Type B pancreatic cell (in vitro differentiated cells): ENCODE measurements at places on chromosomes 2 and 18. TPM values are rescaled to one million over a fixed set of nuclear protein-coding genes. Genes with fewer than 3 reads are reported as not detected.

The ACKR3 gene
- total RNA-seq, result 43.6 and 44.6 TPM in 2 replicates

The ST6GAL2 gene
- total RNA-seq, result 1.8 and 18.7 TPM in 2 replicates

DNA sequence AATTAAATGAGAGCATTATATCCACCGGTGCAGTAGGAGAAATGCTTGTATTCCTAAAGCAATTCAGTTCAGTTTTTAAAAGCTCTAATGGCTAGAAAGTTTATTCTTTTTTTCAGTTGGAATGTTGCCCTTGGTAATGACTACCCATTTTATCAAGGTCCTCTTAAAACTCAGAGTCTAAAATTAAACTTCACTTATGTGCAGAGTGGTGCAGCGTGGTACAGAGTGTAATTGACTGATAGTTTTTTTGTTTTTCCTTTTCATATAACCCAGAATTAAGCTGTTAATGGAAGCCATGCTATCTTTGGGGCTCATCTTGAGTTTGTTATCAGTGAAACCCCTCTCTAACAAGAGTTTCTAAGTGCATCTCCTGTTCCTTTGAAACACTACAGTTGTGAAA, 21.4 kb downstream of the NCOA1 start:
- no peaks in the 10 kb centered on the region for H3K36me3 ChIP-seq
- H3K27me3 ChIP-seq, result no peaks in the 10 kb centered on the region
- peaks cover 20% of the 10 kb centered on the region for H3K4me1 ChIP-seq
- H3K27ac ChIP-seq, result no peak overlapping the region
- DNase-seq, result no peak
- H3K4me3 ChIP-seq, result no peak overlapping the region

DNA sequence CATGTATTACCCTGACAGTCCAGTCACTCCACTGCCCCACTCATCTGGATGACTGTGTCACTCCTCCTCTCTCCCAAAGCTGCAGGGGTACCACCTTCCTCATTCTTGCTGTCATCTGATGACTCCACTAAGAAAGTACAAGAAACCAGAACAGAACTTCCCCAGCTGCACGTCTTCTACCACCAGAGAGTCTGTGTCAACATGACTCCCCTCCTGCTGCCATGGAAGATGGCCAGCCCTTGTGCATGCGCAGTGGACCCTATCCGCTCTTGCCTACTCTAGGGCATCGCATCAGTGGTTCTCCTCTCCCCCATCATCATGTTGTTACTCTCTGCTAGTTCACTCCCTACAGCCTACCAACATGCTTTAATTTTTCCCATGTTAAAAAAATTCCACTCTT, 14.5 kb upstream of the ST8SIA3 start:
- no peaks in the 10 kb centered on the region for H3K36me3 ChIP-seq
- no peaks in the 10 kb centered on the region for H3K4me1 ChIP-seq
- H3K27me3 ChIP-seq, result peaks cover 53% of the 10 kb centered on the region
- no peak overlapping the region for H3K4me3 ChIP-seq
- no peak for DNase-seq
- H3K27ac ChIP-seq, result no peak overlapping the region

DNA sequence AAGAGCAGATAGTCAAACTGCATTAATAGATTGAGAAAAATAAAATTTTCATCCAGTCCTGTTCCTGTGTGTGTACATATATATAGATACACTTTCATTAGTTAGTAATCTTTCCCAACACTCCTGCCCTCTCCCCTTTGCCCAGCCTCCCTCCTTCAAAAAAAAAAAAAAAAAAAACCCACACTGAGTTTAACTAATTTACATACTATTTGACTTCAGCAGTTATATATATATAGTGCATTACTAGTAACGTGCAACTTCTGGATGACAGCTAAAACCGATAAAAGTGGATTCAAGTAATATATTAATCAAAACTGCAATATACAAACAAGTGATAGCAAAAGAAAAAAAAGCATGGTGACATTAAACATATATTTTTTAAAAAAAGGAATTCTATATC, 1.4 kb downstream of the FIGN start:
- no peak overlapping the region for H3K27ac ChIP-seq
- no peaks in the 10 kb centered on the region for H3K36me3 ChIP-seq
- H3K27me3 ChIP-seq, result peaks cover 11% of the 10 kb centered on the region
- peaks cover 28% of the 10 kb centered on the region for H3K4me1 ChIP-seq
- no peak for DNase-seq
